PC-3 (cell line): ENCODE measurements at places on chromosomes 1 and 21. TPM values are rescaled to one million over a fixed set of nuclear protein-coding genes. Genes with fewer than 3 reads are reported as not detected.

DNA sequence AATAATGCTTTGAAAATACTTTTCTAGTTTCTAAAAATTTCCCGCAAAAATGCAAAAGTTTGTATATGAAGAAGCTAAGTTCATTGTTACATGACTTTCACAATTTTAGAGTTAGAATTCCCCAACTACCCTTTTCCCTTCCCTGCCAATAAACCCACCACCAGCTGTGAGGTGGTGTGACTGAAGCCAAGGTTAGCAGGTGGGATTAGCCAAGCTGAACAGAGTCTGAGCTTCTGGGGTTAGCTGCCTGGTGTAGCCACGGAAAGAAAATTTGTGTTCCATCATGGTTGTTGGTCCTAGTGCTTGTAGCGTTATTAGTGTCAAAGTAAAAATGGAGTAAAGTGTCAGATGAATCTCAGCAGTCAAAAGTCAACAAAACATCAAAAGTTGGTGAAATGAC is 110.9 kb downstream of the ASTN1 start:
- no peak for DNase-seq
- no peak overlapping the region for H3K27ac ChIP-seq
- H3K4me1 ChIP-seq, result peaks cover 6% of the 10 kb centered on the region; the same call in 1 of the 2 replicates

DNA sequence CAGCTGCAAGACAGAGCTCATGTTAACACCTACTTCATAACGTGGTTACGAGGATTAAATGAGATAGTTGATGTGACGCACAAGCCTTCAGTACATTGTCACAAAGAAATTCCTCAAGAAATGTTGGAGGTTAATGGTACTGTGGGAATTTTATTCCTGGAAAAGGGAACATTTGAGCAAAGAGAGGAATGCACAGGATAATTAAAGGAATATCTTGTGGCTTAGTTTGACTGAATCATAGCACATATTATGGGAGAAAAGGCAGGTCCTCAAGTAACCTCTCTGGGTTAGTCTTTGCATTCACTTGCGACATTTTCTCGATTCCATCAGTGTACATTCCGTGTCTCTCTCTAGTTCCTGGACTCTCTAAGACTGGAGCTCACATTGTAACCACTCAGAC is 300.2 kb upstream of the DUSP10 start:
- H3K4me3 ChIP-seq, result no peak overlapping the region
- H3K36me3 ChIP-seq, result no peaks in the 10 kb centered on the region
- H3K4me1 ChIP-seq, result no peaks in the 10 kb centered on the region
- no peak for DNase-seq
- no peaks in the 10 kb centered on the region; the same call in 1 of the 2 replicates for H3K27me3 ChIP-seq

Gene SHISAL2A
- not detected in 2 replicates for total RNA-seq

- peaks cover 28% of the 10 kb centered on the region for H3K4me1 ChIP-seq
- no peak overlapping the region for H3K4me3 ChIP-seq
- no peaks in the 10 kb centered on the region for H3K36me3 ChIP-seq
- no peak for DNase-seq
Observed at GRCh38 chr1:246703581-246703980, 20.6 kb upstream of the SCCPDH start.

GRCh38 chr1:27153927-27154358 is 982 bp downstream of the SLC9A1 start:
- H3K4me3 ChIP-seq, result peak overlapping the region; percentile 81
- H3K36me3 ChIP-seq, result no peaks in the 10 kb centered on the region
- H3K27ac ChIP-seq, result no peak overlapping the region
- H3K27me3 ChIP-seq, result no peaks in the 10 kb centered on the region
- no peak for DNase-seq

- H3K4me1 ChIP-seq, result no peaks in the 10 kb centered on the region
- no peaks in the 10 kb centered on the region for H3K36me3 ChIP-seq
- no peak overlapping the region for H3K27ac ChIP-seq
- DNase-seq, result peak; percentile 43
- no peak overlapping the region for H3K4me3 ChIP-seq
Observed at GRCh38 chr1:193589597-193590040, 403.2 kb upstream of the B3GALT2 start.

Gene FCGR3A
- not detected in 2 replicates for total RNA-seq

DNA sequence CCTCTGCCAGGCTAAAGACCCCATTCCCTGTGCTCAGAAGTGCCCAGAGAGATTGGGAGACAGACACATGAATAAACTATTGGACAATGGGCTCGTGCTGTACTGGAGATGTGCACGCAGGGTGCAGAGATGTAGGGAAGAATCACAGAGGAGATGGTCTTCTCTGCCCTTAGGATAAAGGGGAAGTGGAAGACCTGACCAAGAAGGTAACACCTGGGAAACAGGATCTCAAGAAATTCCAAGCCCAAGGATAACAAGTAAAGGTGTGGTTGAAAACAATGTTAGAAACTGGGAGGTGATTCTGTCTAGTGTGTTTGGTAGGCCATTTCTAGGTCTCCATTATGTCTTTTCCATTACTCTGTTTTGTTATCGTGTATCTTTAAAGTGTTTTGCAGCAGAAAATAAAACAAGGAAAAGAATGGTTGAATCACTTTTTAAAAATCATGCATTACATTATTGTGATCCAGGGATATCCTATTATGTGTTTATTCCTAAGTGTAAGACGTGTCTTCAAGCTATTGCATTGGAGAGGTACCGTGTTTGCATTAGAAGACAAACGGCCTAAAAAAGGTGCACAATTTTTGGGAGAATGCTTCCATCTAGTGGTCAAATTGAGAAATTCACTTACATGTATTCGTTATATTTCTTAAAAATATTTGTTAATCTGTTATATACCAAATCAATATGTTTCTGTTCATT is 40.8 kb upstream of the KCTD3 start:
- H3K36me3 ChIP-seq, result no peaks in the 10 kb centered on the region
- no peaks in the 10 kb centered on the region for H3K27me3 ChIP-seq
- no peak overlapping the region for H3K4me3 ChIP-seq
- no peaks in the 10 kb centered on the region for H3K4me1 ChIP-seq
- DNase-seq, result peak; percentile 92
- no peak overlapping the region for H3K27ac ChIP-seq

- H3K27ac ChIP-seq, result no peak overlapping the region
- no peak for DNase-seq
- H3K27me3 ChIP-seq, result no peaks in the 10 kb centered on the region
- H3K4me3 ChIP-seq, result no peak overlapping the region
Observed at GRCh38 chr1:239711768-239712167, 325.4 kb downstream of the CHRM3 start.

DNA sequence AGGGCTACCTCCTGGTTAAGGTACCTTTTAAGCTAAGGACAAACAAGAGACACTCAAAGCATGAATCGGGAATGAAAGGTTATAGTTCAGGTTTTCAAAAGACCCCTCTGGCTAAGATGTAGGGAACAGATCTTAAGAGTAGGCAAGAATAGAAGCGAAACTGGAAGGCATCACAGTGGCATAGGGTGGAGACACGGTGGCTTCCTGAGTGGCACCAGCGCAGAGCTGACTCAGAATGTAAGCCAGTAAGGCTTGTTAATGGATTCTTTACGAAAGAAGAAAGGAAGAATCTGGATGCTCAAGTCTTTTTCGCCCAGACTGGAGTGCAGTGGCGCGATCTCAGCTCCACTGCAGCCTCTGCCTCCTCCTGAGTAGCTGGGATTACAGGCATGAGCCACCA is 21.2 kb downstream of the PADI6 start:
- no peaks in the 10 kb centered on the region; the same call in 1 of the 2 replicates for H3K27me3 ChIP-seq
- no peak overlapping the region for H3K27ac ChIP-seq
- H3K36me3 ChIP-seq, result no peaks in the 10 kb centered on the region

DNA sequence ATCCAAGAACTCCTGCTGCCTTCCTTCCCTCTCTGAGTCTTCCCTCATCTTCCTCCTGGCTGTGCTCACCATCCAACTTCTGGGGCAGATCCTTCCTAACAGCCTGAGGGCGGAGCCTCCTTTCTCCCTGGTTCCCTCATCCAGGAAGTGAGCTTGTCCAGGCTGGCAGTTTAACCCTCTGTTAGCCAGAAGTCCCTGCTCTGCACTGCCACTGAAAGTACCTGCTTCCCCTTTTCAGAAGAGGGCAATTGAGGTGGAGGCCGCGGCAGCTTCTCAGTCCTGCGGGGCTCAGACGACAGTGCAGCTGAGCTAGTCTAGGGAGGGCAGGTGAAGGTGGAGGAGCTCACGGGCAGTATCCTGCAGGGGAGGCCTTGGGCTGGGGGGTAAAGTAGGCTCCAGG is 149.1 kb downstream of the FCRL5 start:
- no peaks in the 10 kb centered on the region for H3K36me3 ChIP-seq
- no peak overlapping the region for H3K27ac ChIP-seq
- peaks cover 48% of the 10 kb centered on the region for H3K27me3 ChIP-seq
- peak; percentile 31 for DNase-seq

GRCh38 chr1:172599912-172600311 is 59.0 kb upstream of the FASLG start:
- no peak overlapping the region for H3K27ac ChIP-seq
- no peak for DNase-seq
- no peaks in the 10 kb centered on the region for H3K27me3 ChIP-seq
- H3K4me3 ChIP-seq, result no peak overlapping the region

- no peak overlapping the region for H3K4me3 ChIP-seq
- no peaks in the 10 kb centered on the region for H3K27me3 ChIP-seq
- no peaks in the 10 kb centered on the region for H3K4me1 ChIP-seq
- H3K36me3 ChIP-seq, result no peaks in the 10 kb centered on the region
- DNase-seq, result no peak
Observed at GRCh38 chr21:44540741-44541288, 820 bp upstream of the KRTAP10-1 start.

DNA sequence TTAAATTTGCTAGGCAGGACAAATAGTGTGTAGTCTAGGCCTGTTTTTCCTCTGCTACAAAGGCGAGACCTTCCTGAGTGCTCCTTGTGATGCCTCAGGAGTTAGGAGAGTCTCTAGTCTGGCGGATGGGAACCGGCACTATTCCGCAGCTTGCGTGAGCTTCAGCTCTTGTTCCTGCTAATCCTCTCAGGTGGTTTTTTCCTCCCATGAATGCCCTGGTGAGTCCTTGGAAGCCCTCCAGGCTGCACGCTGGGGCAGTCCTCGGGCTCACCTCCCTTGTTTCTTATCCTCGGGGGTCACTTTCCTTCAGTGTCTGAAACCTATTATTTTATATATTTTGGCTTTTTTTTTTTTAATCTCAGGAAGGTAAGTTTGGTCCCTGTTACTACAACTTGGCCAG is 28.2 kb downstream of the UTS2 start:
- no peak overlapping the region for H3K4me3 ChIP-seq
- H3K27me3 ChIP-seq, result no peaks in the 10 kb centered on the region
- DNase-seq, result no peak
- H3K27ac ChIP-seq, result no peak overlapping the region
- no peaks in the 10 kb centered on the region for H3K4me1 ChIP-seq
- no peaks in the 10 kb centered on the region; the same call in 1 of the 2 replicates for H3K36me3 ChIP-seq

GRCh38 chr1:151813271-151813977 is 8.2 kb upstream of the LINGO4 start:
- no peak for DNase-seq
- H3K4me1 ChIP-seq, result no peaks in the 10 kb centered on the region
- no peaks in the 10 kb centered on the region for H3K36me3 ChIP-seq
- no peak overlapping the region for H3K27ac ChIP-seq
- H3K27me3 ChIP-seq, result no peaks in the 10 kb centered on the region

DNA sequence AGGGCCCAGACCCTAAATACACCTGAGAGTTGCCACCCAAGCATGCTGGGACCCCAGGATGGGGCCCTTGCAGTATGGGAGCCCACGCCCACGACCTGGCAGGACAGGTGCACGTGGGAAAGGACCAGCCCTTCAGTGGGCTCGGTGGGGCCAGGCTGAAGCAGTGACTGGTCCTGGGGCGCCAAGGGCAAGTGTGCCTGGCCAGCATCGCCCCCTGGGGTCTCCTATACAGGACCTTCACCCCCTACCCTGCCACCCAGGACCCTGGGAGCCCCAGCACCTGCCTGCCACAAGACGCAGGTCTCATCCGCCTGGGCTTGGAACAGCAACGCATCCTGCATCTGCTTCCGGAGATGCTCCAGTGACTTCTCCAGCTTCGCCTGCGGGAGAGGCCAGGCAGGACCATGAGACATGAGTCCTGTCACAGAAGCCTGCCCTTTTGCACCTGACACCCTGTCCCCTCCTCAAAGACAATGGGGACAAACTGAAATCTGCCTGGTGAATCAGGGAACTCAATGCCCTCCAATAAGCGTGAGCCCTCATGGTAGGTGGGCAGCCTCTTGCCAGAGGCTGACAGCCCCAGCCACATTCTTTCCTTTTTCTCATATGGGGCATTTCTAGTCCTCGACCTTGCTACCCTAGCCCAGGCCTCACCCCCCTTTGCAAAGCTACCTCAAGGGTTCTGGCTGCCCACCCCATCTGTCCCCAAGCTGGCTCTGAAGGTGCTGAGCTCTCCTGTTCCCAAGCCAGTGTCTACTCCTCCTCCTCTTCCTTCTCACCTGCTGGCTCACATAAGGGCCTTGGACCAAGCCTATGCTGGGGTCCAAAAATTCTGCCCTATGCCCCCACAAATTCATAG is 4.6 kb downstream of the TRIM11 start:
- no peak for DNase-seq
- no peak overlapping the region for H3K27ac ChIP-seq
- no peaks in the 10 kb centered on the region for H3K27me3 ChIP-seq
- peaks cover 27% of the 10 kb centered on the region; the same call in 1 of the 2 replicates for H3K36me3 ChIP-seq

Gene VASH2
- 4.7 TPM in 2 replicates for total RNA-seq

GRCh38 chr1:41975121-41975520 is 56.4 kb upstream of the HIVEP3 start:
- DNase-seq, result no peak
- H3K27ac ChIP-seq, result no peak overlapping the region
- H3K4me3 ChIP-seq, result no peak overlapping the region
- no peaks in the 10 kb centered on the region for H3K27me3 ChIP-seq
- no peaks in the 10 kb centered on the region for H3K36me3 ChIP-seq
- H3K4me1 ChIP-seq, result 0 out of 2 replicates have a peak, but pooled peaks cover under 1% of the 10 kb centered on the region

DNA sequence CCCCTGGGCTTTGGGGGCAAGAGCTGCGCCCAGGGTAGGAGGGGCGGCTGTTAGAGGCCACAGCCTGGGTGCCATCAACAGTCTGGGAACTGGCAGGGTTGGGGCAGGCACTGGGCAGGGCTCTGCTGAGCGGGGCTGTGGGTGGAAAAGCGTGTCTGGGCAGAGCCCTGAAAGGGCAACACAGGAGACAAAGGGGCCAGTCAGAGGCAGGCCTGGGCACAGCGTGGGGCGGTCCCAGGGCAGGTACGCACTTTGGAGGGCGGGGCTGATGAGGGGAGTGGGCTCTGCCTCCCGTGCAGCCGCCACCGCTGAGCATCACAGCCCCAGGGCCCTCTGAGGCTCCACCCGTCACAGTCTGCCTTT is 13.9 kb downstream of the CELSR2 start:
- DNase-seq, result no peak
- no peak overlapping the region for H3K4me3 ChIP-seq
- no peaks in the 10 kb centered on the region for H3K36me3 ChIP-seq
- H3K4me1 ChIP-seq, result peaks cover 10% of the 10 kb centered on the region
- no peak overlapping the region for H3K27ac ChIP-seq

DNA sequence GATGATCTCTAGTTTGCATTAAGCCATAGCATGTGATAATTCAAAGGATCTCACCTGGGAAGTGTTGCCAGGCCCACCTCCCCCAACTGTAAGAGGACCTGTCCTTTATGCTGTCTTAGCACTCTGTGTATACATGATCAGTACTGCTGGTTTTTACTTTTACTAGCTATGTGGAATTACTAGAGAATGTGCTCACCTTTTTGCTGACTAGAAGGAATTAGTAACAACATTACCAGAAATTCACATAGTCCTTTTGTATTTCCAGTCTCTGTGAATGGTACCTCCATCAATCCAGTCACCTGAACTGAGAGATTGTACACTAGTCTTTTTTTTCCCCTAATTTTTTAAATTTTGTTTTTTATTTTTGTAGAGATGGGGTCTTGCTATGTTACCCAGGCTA is 46.6 kb downstream of the EEIG2 start:
- DNase-seq, result no peak
- no peak overlapping the region for H3K27ac ChIP-seq
- no peaks in the 10 kb centered on the region for H3K36me3 ChIP-seq
